Camera-type eye (tissue), 1 donor: ENCODE measurements at places on chromosomes 2 and 18. TPM values are rescaled to one million over a fixed set of nuclear protein-coding genes. Genes with fewer than 3 reads are reported as not detected.

Gene KIAA2012
- total RNA-seq, result not detected

Gene MYL12A
- total RNA-seq, result 204 TPM

Gene TNS1
- total RNA-seq, result 132 TPM

Gene TRPM8
- 3.0 TPM for total RNA-seq

Gene LDLRAD4
- total RNA-seq, result 83.4 TPM

Gene NETO1
- total RNA-seq, result 49.0 TPM

Gene SPOPL
- total RNA-seq, result 34.8 TPM

Gene TSGA10
- 20.8 TPM for total RNA-seq
